Osteoblast (primary cell): ENCODE measurements at places on chromosomes 13 and 19. TPM values are rescaled to one million over a fixed set of nuclear protein-coding genes. Genes with fewer than 3 reads are reported as not detected.

- DNase-seq, result peak; percentile 5
These were observed 292.7 kb downstream of the SUCLA2 start for GRCh38 chr13:47708386-47708785.

- DNase-seq, result no peak
These were observed 326.6 kb downstream of the DIAPH3 start for GRCh38 chr13:59837101-59837500.

GRCh38 chr19:4904481-4904880, 1.8 kb upstream of the ARRDC5 start:
- no peak for DNase-seq

DNA sequence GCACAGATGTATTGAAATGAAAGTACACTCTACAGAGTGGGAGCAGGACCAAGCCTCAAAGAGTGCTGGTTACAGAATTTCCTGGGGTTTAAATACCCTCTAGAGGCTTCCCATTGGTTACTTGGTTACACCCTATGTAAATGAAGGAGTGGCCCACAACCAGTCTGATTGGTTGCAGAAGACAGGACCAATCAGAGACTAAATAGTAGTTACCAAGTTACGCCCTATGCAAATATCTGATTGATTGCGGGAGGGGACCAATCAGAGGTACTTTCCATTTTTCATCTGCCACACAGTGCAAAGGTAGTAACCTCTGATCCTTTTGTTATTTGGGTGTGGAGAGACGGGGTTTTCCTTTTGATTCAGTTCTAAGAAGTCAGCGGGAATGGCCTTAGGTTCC, 5.5 kb upstream of the ZFP82 start:
- no peak for DNase-seq

GRCh38 chr19:38805180-38805579, 7.6 kb downstream of the LGALS4 start:
- DNase-seq, result peak; percentile 79

GRCh38 chr13:52447815-52448552, 2.5 kb downstream of the VPS36 start:
- peak; percentile 84 for DNase-seq

OR7C1 gene
- total RNA-seq, result not detected in 2 replicates

LYPD3 gene
- total RNA-seq, result 0.88 TPM in 1 of 2 replicates, not detected in the other

DNASE2 gene
- total RNA-seq, result 48.1 and 61.0 TPM in 2 replicates

LAIR1 gene
- total RNA-seq, result 0.29 and 0.36 TPM in 2 replicates
